ENCODE measurements at places on chromosomes 5 and 9. TPM values are rescaled to one million over a fixed set of nuclear protein-coding genes. Genes with fewer than 3 reads are reported as not detected.

DNA sequence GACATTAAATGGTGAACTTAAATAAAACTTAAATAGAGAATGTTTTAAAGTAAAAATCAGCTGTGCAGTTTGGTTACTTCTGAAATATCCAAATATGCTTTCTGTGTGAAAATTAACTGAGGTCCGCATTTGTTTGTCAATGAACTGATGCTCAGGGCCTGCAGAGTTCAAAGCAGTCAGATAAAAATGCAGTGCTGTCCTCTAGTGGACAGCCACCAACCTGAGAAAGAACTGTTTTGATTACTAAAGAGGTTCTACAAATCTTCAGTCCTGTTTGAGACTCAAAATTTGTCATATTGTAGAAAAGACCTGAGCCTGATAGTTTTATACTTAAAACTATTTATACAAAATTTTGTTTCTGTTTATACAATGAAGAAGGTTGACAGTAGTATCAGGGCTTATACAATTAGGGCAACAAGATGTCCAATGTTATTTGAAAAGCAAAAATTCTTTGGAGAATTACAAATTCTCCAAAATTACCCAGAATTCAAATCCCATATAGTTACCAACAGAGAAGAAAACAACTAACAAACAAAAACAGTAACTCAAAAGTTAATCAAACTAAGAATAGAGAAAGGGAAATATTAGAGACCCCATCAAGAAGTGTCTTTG, 232.3 kb upstream of the TBCA start:
- H3K36me3 ChIP-seq, result no peaks in the 10 kb centered on the region
- DNase-seq, result peak; percentile 65
- no peak overlapping the region for H3K27ac ChIP-seq
- peaks cover 19% of the 10 kb centered on the region for H3K4me1 ChIP-seq

GRCh38 chr5:43073597-43074546, 33.8 kb upstream of the ANXA2R start:
- no peaks in the 10 kb centered on the region for H3K27me3 ChIP-seq
- no peak overlapping the region for H3K27ac ChIP-seq
- peaks cover 18% of the 10 kb centered on the region for H3K4me1 ChIP-seq
- H3K4me3 ChIP-seq, result no peak overlapping the region
- H3K36me3 ChIP-seq, result no peaks in the 10 kb centered on the region

GRCh38 chr9:26412446-26412845, 480.2 kb downstream of the CAAP1 start:
- no peak for DNase-seq
- no peaks in the 10 kb centered on the region for H3K4me1 ChIP-seq
- no peaks in the 10 kb centered on the region for H3K27me3 ChIP-seq

Gene KCNN2
- total RNA-seq, result not detected

GRCh38 chr5:167049043-167049663, 1242.3 kb upstream of the WWC1 start:
- H3K36me3 ChIP-seq, result no peaks in the 10 kb centered on the region
- no peaks in the 10 kb centered on the region for H3K4me1 ChIP-seq
- no peak overlapping the region for H3K27ac ChIP-seq

Gene URM1
- 59.2 TPM for total RNA-seq

DNA sequence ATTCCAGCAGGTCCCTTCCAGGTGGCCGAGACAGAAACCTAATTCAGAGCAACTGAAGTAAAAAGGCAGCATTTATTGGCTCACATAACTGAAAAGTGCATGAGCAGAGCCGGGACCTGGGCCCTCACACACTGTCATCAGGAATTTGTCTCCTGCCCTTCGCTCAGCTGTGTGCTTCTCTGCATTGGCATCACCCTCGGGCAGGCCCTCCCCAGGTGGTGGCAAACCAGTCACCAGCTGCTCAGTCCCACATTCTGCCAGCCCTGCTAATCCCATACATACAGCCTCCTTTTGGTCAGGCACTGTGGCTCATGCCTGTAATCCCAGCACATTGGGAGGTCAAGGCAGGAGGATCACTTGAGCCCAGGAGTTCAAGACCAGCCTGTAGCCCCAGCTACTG, 11.5 kb upstream of the CPLX2 start:
- H3K27ac ChIP-seq, result no peak overlapping the region
- no peak overlapping the region for H3K4me3 ChIP-seq
- H3K36me3 ChIP-seq, result no peaks in the 10 kb centered on the region
- no peak for DNase-seq

GRCh38 chr9:132546148-132547051, 36.0 kb upstream of the BARHL1 start:
- H3K27ac ChIP-seq, result no peak overlapping the region
- H3K27me3 ChIP-seq, result peaks cover 41% of the 10 kb centered on the region
- peak; percentile 31 for DNase-seq
- no peak overlapping the region for H3K4me3 ChIP-seq
- no peaks in the 10 kb centered on the region for H3K4me1 ChIP-seq

- H3K27me3 ChIP-seq, result no peaks in the 10 kb centered on the region
- DNase-seq, result no peak
- H3K4me1 ChIP-seq, result no peaks in the 10 kb centered on the region
- H3K4me3 ChIP-seq, result no peak overlapping the region
- no peak overlapping the region for H3K27ac ChIP-seq
Measured at GRCh38 chr9:29339387-29339786, 1766.1 kb upstream of the C9orf72 start.

DNA sequence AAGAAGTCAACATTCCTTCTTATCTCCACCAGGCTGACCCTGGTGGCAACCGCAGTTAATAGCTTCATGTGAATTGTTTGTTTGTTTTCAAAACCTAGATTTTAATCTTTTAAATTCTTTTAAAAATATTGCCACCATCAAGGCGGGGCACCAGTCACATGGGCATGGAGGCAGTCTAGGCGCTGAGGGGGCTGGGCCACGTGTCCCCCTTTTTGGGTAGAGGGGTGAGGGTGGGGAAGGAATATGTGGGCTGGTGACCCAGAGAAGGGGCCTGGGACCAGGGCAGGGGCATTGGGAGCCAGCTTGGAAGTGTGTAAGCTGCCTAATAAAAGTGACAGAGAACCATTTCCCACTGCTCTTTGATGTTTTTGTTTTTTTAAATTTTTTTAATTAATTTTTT, 147.3 kb downstream of the GADD45G start:
- H3K36me3 ChIP-seq, result no peaks in the 10 kb centered on the region
- H3K4me3 ChIP-seq, result no peak overlapping the region
- no peak overlapping the region for H3K27ac ChIP-seq
- no peak for DNase-seq
- no peaks in the 10 kb centered on the region for H3K4me1 ChIP-seq

- no peak overlapping the region for H3K27ac ChIP-seq
- H3K4me1 ChIP-seq, result peaks cover 8% of the 10 kb centered on the region
- H3K4me3 ChIP-seq, result no peak overlapping the region
- DNase-seq, result no peak
- H3K27me3 ChIP-seq, result no peaks in the 10 kb centered on the region
Measured at GRCh38 chr5:147309621-147310020, 74.8 kb downstream of the STK32A start.

Gene TLX3
- total RNA-seq, result not detected

DNA sequence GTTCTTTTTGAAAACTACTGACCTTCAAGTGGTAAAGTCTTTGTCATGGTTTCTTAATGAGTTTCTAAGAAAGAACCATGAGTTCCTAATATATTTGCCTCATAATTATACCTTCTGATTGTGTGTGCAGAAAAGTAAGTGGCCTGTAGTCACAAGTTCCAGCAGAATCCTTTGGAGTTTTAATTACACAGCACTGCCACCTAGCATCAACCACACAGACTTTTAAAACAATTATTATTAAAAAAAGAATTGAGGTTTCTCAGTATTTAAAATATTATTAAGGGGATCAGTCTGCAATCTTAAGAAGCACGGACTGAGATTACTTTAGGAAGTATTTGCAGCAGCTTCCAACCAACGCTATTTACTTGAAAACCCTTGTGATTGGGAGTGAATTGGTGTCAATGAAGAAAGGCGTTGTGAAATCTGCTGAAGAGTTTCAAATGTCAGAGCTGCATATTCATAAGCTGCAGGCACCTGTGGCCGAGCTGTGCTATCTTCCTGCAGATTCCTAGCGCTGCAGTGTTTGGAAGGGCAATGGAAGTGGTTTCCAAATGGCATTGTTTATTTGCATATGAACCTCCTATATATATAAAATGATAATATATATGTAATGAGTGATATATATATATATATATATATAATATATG, 1074.2 kb upstream of the WWC1 start:
- no peak overlapping the region for H3K4me3 ChIP-seq
- H3K27me3 ChIP-seq, result no peaks in the 10 kb centered on the region
- H3K36me3 ChIP-seq, result no peaks in the 10 kb centered on the region
- no peak overlapping the region for H3K27ac ChIP-seq
- no peak for DNase-seq

Gene GABRA6
- not detected for total RNA-seq

DNA sequence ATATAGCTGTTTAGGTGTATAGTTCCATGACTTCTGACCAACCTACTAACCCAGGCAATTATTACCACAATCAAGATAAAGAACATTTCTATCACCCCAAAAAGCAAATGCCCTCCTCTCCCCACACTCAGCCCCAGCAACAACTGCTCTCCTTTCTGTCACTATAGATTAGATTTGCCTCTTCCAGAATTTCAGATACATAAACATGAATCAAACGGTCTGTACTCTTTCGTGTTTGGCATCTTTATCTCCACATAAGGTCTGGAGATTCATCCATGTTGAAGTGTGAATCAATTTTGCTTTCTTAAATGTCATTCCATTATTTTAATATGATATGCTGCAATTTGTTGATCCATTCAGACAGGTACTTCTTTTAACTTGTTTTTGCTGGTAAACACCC, 10.5 kb upstream of the GCNT1 start:
- H3K4me3 ChIP-seq, result no peak overlapping the region
- DNase-seq, result no peak
- no peaks in the 10 kb centered on the region for H3K27me3 ChIP-seq
- H3K27ac ChIP-seq, result no peak overlapping the region
- H3K36me3 ChIP-seq, result no peaks in the 10 kb centered on the region

Gene CETN3
- total RNA-seq, result 28.3 TPM

DNA sequence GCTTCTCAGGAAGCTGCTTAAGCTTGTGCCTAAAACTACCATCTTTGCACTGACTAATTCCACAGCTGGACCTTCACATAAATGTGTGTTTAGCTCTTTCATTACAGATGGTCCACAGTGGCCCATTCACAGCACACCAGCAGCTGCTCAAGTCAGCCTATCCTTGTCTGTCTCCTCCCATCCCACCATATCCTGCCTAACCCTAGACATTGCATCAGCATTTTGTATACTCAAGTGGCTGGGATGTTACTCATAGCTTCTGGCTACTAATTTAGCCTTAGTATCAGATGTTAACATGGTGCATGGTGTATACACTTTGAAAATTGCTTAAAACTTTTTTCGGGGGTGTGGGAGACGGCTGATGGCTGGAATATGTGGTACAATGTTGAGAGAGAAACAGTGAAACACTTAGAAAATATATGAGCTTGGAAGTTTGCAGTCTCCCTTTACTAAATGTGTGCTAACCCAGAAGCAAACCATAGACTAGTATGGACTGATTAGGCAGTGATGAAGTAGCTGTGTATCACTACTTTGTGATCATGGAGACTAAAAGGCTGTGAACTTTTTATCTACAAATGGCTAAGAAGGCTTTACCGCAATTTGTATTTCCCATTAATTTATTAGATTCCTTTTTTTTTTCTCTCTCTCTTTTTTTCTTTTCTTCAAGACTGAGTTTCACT, 83.1 kb downstream of the JMY start:
- peaks cover 14% of the 10 kb centered on the region for H3K36me3 ChIP-seq
- H3K27me3 ChIP-seq, result no peaks in the 10 kb centered on the region
- H3K4me1 ChIP-seq, result peaks cover 13% of the 10 kb centered on the region
- H3K27ac ChIP-seq, result peak overlapping the region; percentile 56
- DNase-seq, result peak; percentile 88
- no peak overlapping the region for H3K4me3 ChIP-seq
